Activated T-helper 2 cell treated with anti-CD3 and anti-CD28 coated beads, Interferon-gamma antibody, Interleukin-2, Interleukin-4, amounts not matched to agents 10 μg/mL and 5 μg/mL and 100 μg/mL, durations not matched to agents 14 hours and 24 hours and 36 hours (primary cell): ENCODE measurements at places on chromosomes 4 and X. TPM values are rescaled to one million over a fixed set of nuclear protein-coding genes. Genes with fewer than 3 reads are reported as not detected.

ZCCHC4 gene
- 14.8 and 15.1 TPM in 2 replicates for total RNA-seq

HSD17B13 gene
- total RNA-seq = 0.16 and 0.32 TPM in 2 replicates

SSX3 gene
- total RNA-seq = not detected in 2 replicates

GABRA4 gene
- total RNA-seq = not detected in 2 replicates

SSX2 gene
- not detected in 2 replicates for total RNA-seq

MAGEE2 gene
- not detected in 2 replicates for total RNA-seq

AMOT gene
- total RNA-seq = 1.7 TPM in 2 replicates

PLS3 gene
- 3.1 and 5.4 TPM in 2 replicates for total RNA-seq

FAM193A gene
- total RNA-seq = 30.8 and 31.2 TPM in 2 replicates

CT45A10 gene
- total RNA-seq = not detected in 2 replicates

SPANXA2 gene
- not detected in 2 replicates for total RNA-seq

ZAR1 gene
- total RNA-seq = not detected in 2 replicates

SMIM31 gene
- not detected in 2 replicates for total RNA-seq

ADH1B gene
- not detected in 2 replicates for total RNA-seq

SPARCL1 gene
- total RNA-seq = not detected in 2 replicates

CLNK gene
- total RNA-seq = 0.89 and 1.3 TPM in 2 replicates

HERC5 gene
- 8.4 and 10.2 TPM in 2 replicates for total RNA-seq

MAGEC2 gene
- not detected in 2 replicates for total RNA-seq

DKC1 gene
- 150 TPM in 2 replicates for total RNA-seq

GPR82 gene
- 0.14 TPM in 1 of 2 replicates, not detected in the other for total RNA-seq

HCCS gene
- 24.4 and 26.1 TPM in 2 replicates for total RNA-seq

WDR17 gene
- total RNA-seq = 1.0 and 1.4 TPM in 2 replicates

IGFBP7 gene
- not detected in 2 replicates for total RNA-seq

PASD1 gene
- not detected in 2 replicates for total RNA-seq

ZFP42 gene
- 0.07 TPM in 1 of 2 replicates, not detected in the other for total RNA-seq
